Aorta (tissue), 5 donors: ENCODE measurements at places on chromosomes 2 and 18.
A peak's percentile ranks its signal among the peaks of the same experiment; 100 is the strongest.

DNA sequence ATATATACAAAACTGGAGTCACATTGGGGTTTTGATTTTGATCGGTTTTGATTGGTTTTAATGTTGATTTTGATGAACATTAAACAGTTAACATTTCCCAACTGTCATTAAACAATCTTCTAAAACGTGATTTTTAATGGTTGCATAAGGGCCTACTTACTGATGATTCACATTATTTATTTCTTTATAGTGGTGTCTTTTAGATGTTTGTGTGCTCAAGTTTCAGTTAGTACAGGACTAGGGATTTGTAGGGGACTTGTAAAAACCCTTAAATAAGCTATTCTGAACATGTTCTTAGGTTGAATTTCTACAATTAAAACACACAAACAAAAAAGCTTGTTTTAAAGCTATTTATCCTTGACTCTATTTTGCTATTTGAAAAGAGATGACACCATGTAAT, 61.6 kb downstream of the TTC21B start:
- DNase-seq, result no peak

DNA sequence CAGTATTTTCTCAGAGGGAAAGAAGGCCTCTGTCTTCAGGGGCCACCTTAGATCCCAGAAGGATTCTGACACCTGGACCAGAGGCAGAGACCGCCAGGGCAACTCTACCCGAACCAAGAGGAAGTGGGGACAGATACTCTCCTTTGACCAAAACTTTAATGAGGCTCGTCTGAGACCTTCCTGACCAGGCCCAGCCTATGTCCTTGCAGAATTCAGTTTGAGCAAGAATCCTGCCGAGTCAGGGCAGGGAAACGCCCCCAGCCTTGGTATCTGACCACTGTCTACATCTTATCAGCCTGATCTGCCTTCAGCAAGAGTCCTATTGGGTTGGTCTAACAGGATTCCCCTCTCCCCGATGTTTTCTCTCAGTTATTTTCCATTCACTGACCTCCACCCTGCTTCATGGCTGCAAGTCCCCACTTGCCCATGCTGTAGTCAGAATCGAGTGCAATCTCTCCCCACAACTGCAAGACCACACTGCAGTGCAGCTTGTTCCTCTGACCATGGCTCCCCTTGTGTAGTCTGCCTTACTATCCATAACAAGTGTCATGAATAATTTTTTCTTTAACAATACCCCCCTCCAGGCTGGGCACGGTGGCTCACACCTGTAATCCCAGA, 95.0 kb downstream of the MSH2 start:
- no peak for DNase-seq

DNA sequence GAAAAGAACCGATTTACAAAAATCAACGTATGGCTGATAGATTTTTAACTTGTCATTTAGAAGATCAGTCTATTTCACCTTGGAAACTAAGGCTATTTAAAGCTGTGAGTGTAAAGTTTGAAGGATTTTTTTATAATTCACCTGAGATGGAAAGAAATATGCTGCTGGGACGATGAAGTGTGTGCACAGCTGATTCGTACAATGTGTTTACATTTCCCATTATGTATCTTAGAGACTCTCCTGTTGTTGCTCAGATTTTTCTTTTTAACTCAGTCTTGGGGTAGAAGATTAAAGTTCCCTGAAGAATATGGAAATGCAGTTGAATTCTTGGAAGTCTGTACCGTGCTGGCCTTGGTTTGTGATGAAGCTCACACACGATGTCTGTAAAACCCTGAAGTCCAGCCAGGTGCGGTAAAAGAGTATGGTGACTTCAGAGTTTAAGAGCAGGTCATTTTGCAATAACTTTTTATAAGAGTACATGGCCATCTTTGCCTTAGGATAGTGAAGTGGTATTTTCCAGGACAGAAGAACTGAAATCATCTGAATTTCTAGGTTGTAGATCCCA, 250.1 kb downstream of the PRKCE start:
- no peak for DNase-seq

- DNase-seq, result no peak
Measured at GRCh38 chr18:10314066-10314465, 140.4 kb upstream of the APCDD1 start.

GRCh38 chr2:85599468-85600234, 2.8 kb downstream of the TMEM150A start:
- DNase-seq, result peak; percentile 47

GRCh38 chr2:13289310-13289709, 572.6 kb downstream of the TRIB2 start:
- no peak for DNase-seq

DNA sequence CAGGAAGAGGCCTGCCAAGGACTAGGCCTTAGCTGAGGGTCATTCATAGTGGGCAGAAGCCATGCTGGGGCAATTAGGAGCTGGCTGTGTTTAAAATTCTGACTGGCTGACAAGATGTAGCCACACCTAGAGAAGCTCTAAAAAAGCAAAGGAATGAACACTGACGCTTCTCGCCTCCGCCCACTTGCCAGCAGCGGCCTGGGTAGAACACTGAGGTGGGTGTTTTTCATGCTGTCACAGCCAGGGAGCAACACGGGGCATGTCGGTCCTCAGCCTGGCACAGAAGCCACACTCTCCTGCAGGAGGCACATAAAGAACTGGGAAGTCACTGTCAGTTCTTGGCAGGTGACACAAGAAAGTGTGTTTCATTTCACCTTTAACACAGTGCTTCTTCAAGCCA, 10.4 kb downstream of the CHST10 start:
- no peak for DNase-seq

GRCh38 chr2:126876631-126877030, 22.1 kb upstream of the TEX51 start:
- DNase-seq, result no peak

DNA sequence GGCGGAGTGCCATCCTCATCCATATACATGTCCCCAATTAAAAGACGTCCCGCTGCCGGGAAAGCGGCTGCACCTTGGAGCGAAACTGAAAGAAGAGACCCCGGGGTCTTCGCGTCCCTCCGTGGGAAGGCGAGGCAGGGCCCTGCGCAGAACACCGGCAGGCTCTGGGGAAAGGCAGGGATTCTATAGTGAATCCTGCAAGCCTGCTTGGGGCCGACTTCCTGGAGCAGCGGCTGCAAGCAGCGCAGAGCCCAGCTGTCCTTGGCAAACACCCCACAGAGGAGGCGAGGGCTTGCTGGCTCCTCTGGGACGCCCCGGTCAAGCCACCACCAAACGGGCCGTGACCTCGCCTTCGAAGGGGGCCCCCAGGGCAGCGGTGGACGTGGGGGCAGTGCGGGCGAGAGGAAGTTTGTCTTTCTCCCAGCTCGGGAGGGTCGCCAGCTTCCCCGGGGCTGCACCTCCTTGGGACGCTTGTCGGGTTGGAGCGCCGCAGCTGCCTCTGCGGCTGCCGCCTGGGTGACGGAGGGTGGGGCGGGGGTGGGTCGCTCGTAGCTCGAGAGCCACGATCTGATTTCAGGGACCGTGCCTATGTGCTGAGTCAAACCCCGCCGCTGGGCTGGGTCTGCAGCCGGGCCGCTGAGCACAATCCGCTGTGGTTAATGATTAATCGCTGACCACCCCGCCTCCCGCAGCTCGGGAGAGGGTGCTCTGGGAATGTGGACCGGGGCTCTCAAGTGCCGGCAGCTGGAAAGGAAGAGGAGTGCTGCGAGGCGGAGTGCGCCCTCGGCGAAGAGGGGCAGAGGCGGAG, 486 bp upstream of the GPR39 start:
- DNase-seq, result peak; percentile 89

- peak; percentile 87 for DNase-seq
Measured at GRCh38 chr18:51196118-51196810, 1.2 kb downstream of the MEX3C start.

GRCh38 chr2:165624470-165624800, 154.9 kb downstream of the CSRNP3 start:
- no peak for DNase-seq

GRCh38 chr2:385785-386184, 97.9 kb upstream of the ALKAL2 start:
- DNase-seq, result no peak

GRCh38 chr2:1817256-1818051, 73.1 kb upstream of the PXDN start:
- peak; percentile 94 for DNase-seq

GRCh38 chr2:160364364-160364763, 129.2 kb downstream of the RBMS1 start:
- no peak for DNase-seq

- DNase-seq, result no peak
Measured at GRCh38 chr2:205130111-205130829, 552.0 kb upstream of the NRP2 start.

DNA sequence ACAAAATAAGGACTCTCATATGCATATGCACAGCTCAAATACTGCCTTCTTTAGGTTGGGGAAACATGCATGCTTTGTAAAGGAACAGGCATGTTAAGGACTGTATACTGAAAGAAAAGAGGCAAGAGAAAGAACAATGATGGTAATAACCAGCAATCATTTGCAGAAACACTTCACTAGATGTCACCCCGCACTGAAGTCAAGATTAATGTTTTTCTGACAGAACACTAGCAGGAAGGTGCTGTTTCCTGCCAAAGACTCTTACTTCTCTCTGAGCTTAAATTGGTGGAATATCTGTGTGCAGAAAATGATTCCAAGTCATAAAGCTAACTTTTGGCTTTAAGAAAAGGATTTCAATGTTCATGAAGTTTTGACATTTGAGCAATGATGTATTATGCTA, 19.3 kb upstream of the CSRNP3 start:
- no peak for DNase-seq

- DNase-seq, result no peak
Measured at GRCh38 chr2:113886479-113887008, 3.3 kb upstream of the ACTR3 start.

- no peak for DNase-seq
Measured at GRCh38 chr2:43636621-43637020, 439 bp upstream of the PLEKHH2 start.

- no peak for DNase-seq
Measured at GRCh38 chr2:168722592-168722991, 79.8 kb upstream of the NOSTRIN start.

DNA sequence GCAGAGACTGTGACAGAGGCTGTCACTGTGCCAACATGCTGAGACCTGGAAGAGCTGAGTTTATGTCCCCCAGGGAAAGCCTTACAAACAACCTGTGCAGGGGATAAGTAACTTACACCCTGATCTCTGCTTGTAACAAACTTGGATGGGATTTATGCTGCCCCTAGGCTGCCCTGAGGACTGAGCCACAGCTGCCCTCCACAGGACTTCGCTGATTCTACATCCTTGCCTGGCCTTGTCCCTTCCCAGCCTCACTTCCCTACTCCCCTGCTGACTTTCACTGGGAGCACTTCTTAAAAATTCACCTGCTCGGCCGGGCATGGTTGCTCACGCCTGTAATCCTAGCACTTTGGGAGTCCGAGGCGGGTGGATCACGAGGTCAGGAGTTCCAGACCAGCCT, 45.9 kb upstream of the ASAP2 start:
- DNase-seq, result no peak

DNA sequence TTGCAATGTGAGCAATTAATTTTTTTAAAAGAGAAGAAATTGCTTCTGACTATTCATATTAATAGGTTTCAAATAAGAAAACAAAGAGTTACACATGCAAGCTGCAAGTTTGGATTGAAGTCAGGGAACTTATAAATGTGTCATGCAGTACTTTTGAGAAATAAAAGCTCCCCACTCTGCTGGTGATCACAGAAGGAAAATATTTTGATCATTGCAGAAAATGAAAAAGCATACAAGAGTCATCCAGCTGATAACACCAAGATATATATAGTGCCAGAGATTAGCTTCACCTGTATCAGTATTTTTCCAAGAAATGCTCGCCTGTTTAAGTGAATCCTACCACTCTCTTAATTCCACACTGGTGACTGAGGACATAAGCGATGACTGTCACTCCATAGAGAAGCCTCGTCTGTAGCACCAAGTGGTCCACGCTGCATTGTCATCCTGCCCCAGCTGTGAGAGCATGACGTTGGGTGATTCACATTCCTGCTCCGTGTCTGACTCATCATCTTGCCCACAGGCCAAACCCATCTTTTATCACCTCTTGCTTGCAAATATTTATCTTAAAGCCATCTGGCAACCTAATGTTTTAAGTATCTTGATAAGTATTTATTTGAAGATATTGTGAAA, 178.0 kb downstream of the ASXL3 start:
- DNase-seq, result no peak

- DNase-seq, result no peak
Measured at GRCh38 chr2:217662984-217663602, 339.7 kb downstream of the TNS1 start.

GRCh38 chr2:173307293-173307692, 47.4 kb upstream of the CDCA7 start:
- DNase-seq, result no peak

DNA sequence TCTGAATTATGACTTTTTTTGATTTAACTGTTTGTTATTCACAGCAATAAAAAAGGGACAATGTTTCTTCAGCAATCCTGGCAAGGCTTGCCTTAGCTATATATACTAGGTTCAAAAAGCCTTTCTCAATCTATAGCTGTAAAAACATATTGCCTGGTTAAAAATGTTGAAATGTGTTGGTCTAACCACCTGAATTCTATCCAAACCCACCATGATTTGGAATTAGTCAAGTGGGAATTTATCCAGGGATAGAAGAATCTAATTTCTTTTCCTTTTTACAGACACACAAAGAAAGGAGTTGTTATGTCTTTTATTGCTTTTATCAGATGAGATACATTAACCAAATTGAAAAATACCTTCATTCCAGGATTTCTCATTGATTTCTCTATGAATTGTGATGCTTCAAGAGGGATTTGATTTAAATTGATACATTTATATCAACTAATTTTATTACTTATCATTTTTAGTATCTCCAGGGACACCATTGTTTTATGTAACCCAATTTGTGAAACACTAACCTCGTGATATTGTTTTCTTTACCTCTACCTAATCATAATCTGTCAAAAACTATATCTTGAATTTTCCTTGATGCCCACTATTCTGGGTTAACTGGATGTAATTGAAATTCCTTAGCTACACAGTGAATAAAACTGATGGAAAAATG, 88.1 kb downstream of the LRP1B start:
- no peak for DNase-seq

- peak; percentile 66 for DNase-seq
Measured at GRCh38 chr2:215828528-215829184, 184.7 kb downstream of the MREG start.

DNA sequence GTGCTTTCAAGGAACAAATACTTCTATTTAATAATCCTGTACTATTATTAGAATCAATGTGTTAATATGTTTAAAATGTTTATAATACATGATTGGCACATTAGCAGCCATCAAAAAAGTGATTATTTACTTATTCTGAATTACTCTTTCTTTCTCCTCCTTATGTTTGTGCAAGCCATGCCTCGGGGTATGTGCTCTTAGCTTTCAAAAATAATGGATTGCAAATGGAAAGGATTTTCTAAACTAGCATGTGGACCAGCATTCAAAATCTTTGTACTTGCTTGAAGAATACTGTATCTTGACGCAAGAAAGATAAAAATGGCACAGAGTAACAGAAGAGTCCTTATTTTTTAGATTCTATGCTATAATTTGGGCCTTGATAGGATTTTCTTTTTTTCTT, 156.5 kb downstream of the CDH7 start:
- no peak for DNase-seq
